Activated CD8-positive, alpha-beta memory T cell treated with anti-CD3 and anti-CD28 coated beads for 4 hours (primary cell): ENCODE measurements at places on chromosomes 4 and X.

GRCh38 chr4:154692304-154692818, 51.4 kb upstream of the LRAT start:
- DNase-seq = no peak

- no peak for DNase-seq
Measured at GRCh38 chr4:73387552-73387951, 16.5 kb upstream of the ALB start.

- no peak for DNase-seq
Measured at GRCh38 chrX:102129473-102129872, 4.0 kb downstream of the TCEAL2 start.

DNA sequence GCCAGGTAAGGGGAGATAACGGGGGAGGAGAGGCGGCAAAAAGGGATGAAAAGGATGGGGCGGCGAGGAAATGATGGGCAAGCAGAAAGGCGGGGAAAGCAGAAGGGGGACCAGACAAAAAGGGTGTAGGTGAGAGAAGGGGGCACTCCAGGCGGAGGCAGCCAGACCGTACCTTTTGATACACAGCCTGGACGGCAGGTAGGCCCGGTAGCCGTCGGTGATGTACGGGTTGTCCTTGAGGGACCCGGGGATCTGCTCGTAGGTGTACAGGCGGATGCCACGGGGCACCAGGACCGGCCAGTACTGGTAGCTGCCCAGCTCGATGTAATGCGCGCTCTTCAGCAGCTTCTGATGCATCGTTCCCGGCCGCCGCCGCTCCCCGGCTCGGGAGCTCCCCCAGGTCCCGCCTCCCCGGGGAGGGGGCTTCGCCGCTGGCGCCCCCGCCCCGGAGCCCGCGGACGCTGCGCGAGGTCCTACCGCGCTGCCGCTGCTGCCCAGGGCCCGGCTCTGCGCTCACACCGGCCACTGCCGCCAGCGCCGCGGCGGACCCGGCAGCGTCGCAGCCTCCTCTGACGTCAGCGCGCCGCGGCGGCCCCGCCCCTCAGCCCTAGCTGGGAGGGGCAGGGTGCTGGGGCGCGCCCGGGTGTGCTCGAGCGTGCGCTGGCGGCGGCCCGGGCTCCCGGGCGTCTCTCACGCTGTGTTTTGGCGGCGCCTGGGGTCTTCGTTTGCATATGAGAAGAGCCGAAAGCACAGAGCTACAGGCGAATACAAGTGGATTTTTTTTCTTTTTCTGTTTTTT, at the start of gene PAQR3:
Gene PAQR3, minus strand, starts transcription at position 571 of the 799 bp plus-strand sequence. Its CDS starts 214 bp downstream, at position 357.
- peak; percentile 54 for DNase-seq

DNA sequence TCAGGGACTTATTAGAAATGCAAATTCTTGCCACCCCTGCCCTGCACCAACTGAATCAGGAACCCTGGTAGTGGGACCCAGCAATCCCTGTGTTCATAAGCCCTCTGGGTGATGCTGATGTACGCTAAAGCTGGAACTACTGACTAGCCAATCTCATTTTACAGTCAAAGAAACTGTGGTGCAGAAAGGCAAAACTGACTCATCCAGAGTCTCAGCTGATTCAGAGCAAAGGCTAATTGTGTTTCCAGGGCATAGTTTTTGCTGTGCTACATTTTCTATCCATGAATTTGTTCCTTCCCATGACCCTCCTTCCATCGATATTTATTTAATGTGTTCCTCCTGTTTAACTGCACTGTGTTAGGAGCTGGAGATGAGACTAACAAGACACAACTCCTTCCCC, 207.5 kb downstream of the REPS2 start:
- no peak for DNase-seq

DNA sequence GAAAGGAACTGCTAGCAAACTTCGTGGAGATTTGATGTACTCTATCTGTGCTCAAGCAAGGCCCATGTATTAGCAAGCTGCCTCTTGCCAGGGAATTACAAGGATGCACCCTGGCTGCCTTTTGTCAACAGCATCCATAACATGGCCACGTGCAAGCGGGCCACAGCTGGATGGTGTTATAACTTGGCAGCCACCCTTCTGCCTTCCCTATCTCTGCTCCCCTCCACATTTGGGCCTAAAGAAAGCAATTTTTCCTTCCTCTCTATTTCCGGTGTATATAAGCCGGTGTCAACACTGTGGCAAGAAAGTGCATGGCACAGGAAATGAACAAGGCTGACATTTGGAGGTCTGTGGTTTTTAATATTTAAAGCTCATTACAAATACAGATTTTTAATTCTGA, 94.8 kb downstream of the CLNK start:
- DNase-seq = no peak

DNA sequence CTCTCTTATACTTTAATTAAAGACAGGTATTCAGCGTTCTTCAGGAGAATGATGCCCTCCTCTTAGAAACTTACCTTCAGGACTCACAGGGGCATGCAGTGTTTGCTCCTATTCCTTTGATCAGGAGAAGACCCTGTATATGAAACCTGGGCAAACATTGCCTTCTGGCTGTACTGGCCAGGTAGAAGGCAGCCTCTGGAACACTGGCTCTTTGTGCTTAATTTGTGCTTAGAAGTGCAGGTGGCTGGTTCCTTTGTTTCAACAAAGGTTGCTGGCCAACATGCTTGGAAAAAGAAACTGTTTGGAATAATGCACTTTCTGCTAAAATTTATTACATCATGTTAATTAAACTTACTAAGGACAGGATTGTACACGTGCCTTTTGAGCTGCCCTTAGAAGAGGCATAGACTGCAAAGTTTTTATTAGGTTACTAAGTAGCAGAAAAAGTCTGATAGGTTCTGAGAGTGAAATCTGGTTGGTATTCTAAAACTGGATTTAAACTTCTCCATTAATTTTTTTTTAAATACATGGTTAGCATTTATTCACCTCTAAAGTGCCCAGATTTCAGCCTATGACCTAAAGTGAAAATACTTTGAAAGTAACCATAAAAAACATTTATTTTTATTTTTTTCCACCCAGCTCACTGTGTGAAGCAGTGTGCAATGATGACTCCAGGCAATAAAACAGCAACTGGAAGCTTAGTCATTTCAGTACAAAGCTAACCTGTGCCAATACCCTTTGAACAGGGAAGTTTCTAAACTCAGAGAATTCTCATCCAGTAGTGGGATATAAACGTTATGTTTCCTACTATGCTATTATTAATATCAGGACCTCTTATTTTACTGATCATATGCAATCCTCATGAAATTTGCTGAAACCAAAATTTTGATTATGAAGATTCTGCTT, 11.3 kb downstream of the RASSF6 start:
- DNase-seq = no peak

GRCh38 chr4:151302432-151302831, 23.0 kb downstream of the SH3D19 start:
- no peak for DNase-seq

DNA sequence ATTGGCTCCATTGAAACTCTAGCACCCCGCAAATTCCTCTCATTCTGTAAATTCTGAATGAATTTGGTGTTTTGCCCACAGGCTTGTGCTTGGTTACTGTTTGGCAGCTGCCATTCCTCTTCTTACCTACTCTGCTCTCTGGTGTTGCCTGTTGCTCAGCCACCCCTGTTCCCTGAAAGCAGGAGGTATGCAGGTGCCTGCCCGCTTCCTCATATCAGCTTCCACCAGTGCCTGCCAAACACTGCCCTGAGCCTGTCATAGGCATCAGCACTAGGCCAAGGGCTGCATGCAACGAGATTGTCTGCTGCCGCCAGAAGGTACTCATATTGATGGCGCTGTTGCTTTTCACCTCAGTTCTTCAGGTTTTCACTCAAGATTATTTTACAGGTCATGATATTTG, 978.1 kb downstream of the C4orf33 start:
- DNase-seq = no peak

- DNase-seq = no peak
Measured at GRCh38 chr4:6298852-6299251, 29.2 kb downstream of the WFS1 start.

GRCh38 chrX:17859609-17860178, 1.4 kb downstream of the RAI2 start:
- no peak for DNase-seq

DNA sequence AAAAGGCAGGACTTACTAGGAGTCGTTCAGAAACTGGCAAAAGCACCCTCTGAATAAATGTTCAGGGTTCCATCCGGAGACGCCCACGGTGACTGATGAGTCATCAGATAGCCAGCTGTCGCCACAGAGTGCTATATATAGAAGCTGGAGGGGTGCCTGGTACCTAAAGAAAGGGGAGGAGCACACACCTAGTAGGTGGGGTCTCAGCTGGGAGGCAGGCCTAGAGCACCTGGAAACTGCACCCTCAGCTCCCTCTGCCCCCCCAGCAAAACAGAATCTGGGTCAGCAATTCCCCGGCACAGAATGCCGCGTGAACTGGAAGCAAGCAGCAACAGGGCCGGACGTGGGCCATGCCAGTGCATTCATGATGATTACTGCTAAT, 242.0 kb downstream of the BCOR start:
- DNase-seq = peak; percentile 59

DNA sequence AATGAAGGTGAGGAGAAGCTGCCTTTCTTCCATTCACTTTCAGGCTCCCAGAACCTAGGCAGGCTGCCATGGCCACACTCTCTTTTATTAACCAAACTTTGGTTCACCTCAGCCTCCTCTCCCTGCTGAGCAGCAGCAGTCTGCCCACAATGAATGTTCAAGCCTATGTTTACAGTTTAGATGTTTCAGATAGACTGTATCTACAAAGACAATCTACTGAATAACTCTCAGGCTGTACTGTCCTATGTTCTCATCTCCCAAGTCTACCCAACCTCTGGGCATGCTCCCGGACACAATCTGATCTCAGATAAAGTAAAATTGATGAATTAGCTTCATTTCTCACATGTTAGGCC, 59.2 kb upstream of the TMEM164 start:
- DNase-seq = no peak

DNA sequence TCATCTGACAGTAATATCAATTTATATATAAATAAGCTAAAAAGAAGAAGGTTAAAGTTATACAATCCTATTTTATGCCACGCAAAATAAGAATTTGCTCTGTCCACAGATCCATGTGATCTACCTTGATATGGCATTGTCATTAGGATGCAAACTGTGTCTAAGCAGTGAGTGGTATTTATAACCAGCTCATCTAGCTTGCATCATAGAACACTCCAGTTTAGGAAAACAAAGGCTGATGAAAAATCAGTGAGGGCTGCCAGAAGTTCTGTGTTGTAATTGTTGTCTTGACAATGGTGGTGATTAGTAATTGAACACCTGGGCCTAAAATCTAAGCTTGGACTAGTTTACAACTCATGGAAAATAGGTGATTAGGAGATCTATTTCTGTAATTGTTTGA, 111.0 kb downstream of the CPE start:
- no peak for DNase-seq

DNA sequence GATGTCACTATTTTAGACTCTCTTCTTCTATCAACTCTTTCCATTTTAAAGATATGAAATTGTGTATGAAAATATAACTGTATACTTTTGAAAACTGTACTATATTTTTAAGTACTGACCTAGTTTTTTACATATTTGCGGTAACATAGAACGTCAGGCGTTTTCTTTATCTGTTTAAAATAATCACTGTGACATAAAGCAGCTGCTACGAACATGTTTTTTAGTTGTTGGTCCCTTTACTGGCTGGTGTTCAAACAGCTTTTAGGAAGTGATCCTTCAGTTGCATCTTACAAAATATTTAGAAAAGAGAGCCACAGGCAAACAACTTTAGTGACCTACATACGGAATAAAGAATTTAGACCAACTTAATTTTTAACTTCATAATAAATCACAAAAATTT, 73.1 kb downstream of the METTL14 start:
- DNase-seq = no peak
